Right renal pelvis (tissue), 4 donors: ENCODE measurements at places on chromosomes 2 and 18.

- no peak for DNase-seq
Measured at GRCh38 chr2:196511258-196512168, 128.0 kb upstream of the CCDC150 start.

- DNase-seq, result no peak
Measured at GRCh38 chr2:177629357-177630024, 236.9 kb downstream of the AGPS start.

DNA sequence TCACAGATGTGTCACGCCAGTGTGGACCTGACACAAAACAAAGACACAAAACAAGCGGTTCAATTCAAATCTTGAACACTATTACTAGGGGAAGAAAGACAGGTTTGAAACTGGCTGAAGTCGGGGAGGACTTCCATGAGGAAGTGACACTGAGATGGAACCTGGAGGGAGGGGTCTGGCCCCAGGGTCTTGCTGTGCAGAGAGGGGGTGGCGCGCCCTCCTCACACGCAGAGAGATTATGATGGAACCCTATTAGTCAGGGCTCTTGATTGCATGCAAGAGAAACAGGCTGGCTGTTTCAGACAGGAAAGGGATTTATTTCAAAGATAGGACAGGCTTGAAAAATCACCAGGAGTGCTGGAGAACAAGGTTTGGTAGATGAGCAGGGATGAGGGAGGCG is 363.6 kb upstream of the HS6ST1 start:
- no peak for DNase-seq

DNA sequence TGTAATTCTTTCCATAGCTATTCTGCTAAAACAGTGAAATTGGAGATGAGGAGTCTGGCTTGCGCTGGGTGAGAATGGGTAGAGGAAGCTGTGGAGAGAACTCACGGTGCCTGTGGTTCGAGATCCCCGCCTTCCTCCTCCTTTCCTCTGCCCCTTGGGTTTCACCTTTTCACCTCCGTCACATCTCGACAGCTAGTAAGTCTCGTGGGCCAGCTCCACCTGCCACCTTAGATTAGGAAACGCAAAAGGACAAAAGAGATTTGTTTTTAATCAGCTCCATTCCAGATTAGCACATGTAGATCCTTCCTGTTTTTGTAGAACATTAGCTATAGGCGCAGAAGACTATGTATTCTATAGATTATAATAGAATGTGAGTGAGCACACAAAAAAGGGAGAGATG is 20.6 kb downstream of the TRIB2 start:
- DNase-seq, result no peak

DNA sequence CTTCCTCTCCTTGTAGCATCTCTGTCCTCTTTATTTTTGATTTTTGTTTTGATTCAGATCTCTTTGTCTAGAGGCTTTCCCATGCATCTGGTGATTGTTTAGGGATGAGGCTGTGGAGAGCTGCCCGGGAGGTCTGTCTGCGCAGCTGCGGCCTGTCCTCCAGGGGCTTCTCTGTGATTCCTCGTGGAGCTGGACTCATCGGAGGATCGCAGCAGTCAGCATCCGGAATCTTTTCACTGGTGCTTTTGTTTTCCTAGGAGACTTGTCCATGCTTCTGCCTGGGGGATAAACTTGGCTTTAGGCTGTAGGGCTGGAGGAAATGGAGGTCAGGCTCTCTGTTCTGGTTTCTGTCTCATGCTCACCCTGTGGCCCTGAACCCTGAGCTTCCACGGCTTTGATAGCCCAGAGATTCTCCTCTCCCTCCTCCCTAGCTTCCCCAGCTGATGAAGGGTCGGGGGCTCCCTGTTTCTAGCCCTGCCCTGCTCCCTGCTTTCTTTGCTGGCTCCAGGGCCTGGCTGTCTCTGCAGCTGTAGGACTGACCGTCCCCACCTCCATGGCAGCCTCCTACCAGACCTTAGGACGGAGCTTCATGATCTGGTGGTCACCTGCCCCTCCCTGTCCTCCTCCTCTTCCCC is 35.5 kb downstream of the ZNF532 start:
- no peak for DNase-seq

DNA sequence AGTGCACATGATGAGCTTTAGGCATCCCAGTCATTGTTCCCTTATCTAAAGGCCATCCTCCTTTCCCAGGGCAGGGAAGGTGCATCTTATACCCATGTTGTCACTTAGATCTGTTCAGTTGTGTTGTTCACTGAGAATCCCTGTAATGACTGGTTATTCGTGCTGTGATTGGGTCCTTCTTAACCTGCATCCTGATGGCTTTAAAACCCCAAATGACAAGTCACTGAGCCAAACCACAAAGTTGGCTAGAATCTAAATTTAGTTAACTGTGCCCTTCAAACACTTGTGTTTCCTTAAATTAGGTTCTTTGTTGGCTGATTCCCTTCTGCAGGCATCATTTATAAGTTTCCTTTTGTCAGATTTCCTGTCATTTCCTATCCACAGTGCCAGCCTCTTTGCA is 58.5 kb upstream of the SLC16A14 start:
- DNase-seq, result no peak

DNA sequence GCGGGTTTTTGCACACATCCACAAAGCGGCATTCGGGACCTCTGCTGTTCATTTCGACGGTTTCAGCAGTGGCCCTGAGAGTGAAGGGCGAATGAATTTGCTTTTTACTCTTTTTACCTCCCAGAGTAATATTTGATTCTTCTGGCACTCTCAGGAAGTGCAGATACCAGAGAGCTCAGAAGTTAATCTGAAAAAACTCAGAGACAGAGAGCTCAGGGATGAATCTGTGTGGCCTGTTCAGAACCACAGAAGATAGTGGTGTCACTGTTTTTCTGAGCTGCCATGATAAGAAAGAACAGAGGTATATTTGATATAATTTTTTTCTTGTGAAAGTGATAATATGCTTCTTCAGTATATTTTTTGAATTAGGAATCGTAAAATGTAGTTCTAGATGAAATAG is 129.3 kb downstream of the MBP start:
- no peak for DNase-seq

DNA sequence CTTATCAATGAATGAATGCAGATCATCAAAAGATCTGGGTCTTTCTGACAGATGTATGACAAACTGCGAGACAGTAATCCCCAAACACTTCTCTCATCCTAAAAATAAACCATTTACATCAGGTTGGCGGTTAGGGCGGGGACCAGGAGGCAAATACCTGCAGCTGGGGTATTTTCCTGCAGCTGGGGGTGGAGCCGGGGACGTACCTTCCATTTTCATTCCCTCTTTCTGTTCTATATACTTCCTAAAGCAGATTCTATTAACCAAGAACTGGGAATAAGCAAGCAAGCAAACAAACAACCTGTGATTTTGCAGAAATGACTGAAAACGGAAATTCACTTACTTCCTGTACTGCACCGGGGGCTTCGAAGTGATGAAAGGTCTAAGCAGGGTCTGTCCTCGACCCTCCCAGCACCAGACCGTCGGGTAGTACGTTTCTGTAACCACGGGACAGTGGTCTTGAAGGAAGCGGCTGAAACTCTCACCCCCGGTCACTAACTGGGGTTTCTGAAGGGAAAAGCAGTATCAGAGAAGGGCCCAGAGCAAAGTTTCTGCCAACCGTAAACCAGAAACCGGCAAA is 1.2 kb downstream of the ABHD3 start:
- DNase-seq, result no peak

GRCh38 chr2:59622599-59623308 is 930.7 kb downstream of the BCL11A start:
- no peak for DNase-seq
